Stimulated activated CD4-positive, alpha-beta T cell treated with anti-CD3 and anti-CD28 coated beads, Interleukin-15, amount 100 ng/mL, for 1 hour (primary cell): ENCODE measurements at places on chromosomes 3 and 15.

- DNase-seq = no peak
These were observed 520 bp downstream of the MESD start for GRCh38 chr15:80989081-80989517.

DNA sequence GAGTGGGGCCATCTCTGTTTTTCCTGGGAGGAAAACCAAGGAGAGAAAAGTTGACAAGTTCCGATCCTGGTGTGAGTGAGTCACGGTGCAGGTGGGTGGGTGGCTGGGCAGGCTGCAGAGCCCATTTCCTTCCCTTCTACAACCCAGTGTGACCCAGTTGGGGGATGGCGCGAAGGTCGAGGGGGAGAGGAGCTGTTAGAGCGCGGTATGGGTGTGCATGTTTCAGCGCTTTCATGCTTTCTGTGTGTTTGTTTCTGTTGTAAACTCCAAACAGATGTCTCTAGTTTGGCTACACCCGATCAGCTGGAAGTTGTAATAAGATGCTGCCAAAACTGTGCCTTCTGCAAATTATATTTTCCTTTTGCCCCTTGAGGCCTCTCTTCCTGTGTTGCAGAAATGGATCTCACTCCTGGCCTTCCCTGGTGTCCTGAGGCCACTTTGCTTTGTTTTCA, 3.8 kb downstream of the FAM43A start:
- no peak for DNase-seq

DNA sequence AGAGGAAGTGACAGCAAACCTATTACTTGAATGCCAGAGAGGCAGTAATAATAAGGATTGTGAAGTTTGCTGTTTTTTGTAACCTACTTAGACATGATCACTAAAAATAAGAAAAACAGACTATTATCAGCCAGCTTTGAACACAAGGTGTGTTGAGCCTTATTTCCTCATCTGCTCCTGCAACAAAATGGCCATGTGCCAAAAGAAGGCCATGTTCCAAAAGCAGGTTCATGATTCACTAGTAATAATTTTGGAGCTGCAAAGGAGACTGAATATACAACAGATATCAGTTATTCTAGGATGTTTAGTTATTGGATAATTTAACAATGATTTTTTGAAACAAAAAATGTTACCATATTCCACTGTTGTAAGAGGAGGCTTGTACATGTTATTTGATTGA, 578.7 kb downstream of the SQOR start:
- DNase-seq = no peak

GRCh38 chr15:73955861-73956742, 29.8 kb downstream of the LOXL1 start:
- DNase-seq = no peak

DNA sequence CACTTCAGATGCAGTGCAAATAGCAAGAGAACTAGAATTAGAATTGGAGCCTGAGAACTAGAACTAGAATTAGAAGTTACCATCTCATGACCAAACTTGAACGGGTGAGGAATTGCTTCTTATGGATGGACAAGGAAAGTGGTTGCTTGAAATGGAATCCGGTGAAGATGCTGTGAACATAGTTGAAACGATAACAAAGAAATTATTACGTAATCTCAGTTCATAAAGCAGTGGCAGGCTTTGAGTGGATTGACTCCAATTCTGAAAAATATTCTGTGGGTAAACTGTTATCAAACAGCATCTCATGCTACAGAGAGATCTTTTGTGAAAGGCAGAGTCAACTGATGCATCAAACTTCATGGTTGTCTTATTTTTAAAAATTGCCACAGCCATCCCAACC, 48.0 kb upstream of the GSK3B start:
- DNase-seq = no peak

DNA sequence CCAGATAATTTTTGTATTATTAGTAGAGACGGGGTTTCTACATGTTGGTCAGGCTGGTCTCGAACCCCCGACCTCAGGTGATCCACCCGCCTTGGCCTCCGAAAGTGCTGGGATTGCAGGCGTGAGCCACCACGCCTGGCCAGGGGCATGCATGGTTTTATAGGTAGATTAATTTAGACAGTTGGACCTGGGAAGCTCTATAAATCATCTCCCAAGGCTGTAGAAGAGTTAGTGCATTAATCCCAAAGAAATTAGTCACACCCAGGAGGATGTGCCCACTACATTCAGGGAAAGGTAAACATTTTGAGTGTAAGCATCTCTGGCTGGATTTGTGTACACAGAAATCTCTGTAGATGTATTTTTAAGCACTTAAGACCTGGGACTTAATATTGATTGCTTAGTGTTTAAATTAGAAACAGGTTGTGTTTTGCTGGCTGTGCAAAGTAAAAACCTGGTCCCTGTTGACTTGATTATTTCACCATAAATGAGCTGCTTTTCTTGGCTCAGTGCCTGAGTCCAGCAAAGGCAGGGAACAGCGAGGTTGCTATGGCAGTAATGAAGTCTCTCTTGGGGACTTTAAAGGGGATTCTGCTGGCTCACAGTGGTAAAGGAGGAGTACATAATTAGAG, 19.2 kb downstream of the EXOSC7 start:
- no peak for DNase-seq
